ENCODE measurements at places on chromosomes 4 and X. TPM values are rescaled to one million over a fixed set of nuclear protein-coding genes. Genes with fewer than 3 reads are reported as not detected.

The GPC4 gene
- 1.6 TPM for polyA plus RNA-seq

The EVC2 gene
- 1.6 TPM for polyA plus RNA-seq

The SPOCK3 gene
- polyA plus RNA-seq: 0.04 TPM

The CORIN gene
- 0.09 TPM for polyA plus RNA-seq

The PCDH10 gene
- polyA plus RNA-seq: 0.06 TPM

The SMARCA5 gene
- 11.1 TPM for polyA plus RNA-seq

The HSFX2 gene
- 0.26 TPM for polyA plus RNA-seq

The TRIML1 gene
- polyA plus RNA-seq: not detected

The STK32B gene
- 0.24 TPM for polyA plus RNA-seq

The SPANXC gene
- polyA plus RNA-seq: not detected

The EMD gene
- 83.9 TPM for polyA plus RNA-seq

The MUC7 gene
- not detected for polyA plus RNA-seq

The TEX13C gene
- not detected for polyA plus RNA-seq

The RTL5 gene
- 1.2 TPM for polyA plus RNA-seq

The EGF gene
- 0.10 TPM for polyA plus RNA-seq

The NWD2 gene
- polyA plus RNA-seq: under 0.01 TPM

The PNMA5 gene
- polyA plus RNA-seq: not detected

The SSX3 gene
- polyA plus RNA-seq: not detected

The MAGEA10 gene
- not detected for polyA plus RNA-seq

The ADGRG2 gene
- 0.29 TPM for polyA plus RNA-seq

The FAM184B gene
- polyA plus RNA-seq: 0.14 TPM

The MAGED2 gene
- polyA plus RNA-seq: 52.5 TPM

The RNF175 gene
- 0.12 TPM for polyA plus RNA-seq

The DCAF4L1 gene
- 0.14 TPM for polyA plus RNA-seq

The UGT2A2 gene
- not detected for polyA plus RNA-seq

The DNAAF6 gene
- not detected for polyA plus RNA-seq

The RAB40AL gene
- polyA plus RNA-seq: 0.24 TPM

The FOXR2 gene
- polyA plus RNA-seq: not detected

The ARSJ gene
- polyA plus RNA-seq: 1.7 TPM
